ENCODE measurements at places on chromosomes 12 and 14.

DNA sequence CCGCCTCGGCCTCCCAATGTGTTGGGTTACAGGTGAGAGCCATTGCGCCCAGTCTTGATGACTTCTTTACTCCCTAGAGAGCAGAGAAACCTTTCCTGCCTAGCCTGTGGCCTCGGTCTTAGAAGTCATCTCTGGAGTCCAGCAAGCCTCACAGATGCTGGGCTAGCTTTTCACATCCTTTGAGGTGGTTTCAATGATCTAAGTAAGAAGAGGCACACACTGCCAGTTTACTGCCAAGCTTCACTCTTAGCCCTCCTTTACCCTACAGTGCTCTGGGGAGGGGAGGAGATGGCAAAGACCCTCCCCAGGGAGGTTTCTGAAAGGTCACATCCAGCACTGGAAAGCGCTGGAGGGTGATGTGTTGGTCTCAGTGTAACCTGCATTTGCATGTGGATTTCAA lies 304.8 kb downstream of the PCNX1 start:
- no peak for DNase-seq

GRCh38 chr12:49364989-49365388 lies 2.3 kb upstream of the SPATS2 start:
- DNase-seq, result no peak

DNA sequence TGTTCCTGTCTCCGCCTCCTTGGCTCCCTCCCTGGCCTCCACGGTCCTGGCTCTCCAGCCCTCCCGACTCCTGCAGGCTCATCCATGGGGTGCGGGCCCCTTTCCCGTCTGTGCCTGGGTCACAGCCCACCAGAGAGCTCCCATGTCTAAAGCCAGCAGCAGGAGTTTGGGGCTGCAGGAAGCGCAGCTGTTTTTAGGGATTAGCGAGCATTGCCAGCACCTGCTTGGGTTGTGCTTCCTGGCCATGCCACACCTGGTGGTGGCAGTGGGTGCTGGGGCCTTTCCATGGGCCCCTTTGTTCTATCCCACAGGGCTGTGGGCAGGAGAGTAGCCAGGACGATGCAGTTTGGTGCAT lies 64.7 kb downstream of the KIF26A start:
- DNase-seq, result no peak

DNA sequence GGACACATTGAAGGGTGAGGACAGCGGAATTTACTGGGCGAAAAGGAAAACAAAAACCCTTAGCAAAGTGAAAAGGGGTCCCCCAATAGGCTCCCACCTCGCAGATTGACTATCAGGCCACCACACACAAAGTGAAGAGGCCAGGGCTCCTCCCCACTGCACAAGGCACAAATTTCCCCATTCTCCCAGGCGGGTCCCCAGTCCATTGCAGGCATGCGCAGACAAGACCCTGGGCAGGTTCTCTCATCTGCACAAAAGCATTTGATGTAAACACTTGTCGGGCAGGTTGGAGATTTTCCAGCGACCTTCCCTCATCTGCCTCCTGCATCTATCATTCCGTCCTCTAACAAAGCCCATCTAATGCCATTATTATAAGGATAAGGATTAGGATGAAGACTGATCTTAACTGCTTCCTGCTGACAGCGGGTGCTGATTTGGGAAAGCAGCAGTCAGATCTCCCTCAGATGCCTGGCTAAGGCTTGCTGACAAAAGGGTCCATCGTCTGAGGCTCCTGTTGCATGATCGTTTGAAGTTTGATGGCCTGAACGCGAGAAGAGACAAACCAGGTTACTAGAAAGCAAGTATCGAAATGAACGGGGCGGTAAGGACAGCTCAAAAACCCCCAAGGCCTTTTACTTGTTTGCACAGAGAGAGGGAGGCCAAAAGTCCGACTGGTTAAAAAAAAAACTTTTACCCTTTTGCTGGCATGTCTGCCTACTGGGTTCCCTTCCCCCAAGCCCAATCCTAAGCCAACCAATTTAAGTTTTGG lies 14.4 kb downstream of the ASCL4 start:
- no peak for DNase-seq

- no peak for DNase-seq
Observed at GRCh38 chr12:78651755-78652154, 212.8 kb upstream of the SYT1 start.

- DNase-seq, result no peak
Observed at GRCh38 chr14:24437020-24437735, 5.4 kb downstream of the SDR39U1 start.

DNA sequence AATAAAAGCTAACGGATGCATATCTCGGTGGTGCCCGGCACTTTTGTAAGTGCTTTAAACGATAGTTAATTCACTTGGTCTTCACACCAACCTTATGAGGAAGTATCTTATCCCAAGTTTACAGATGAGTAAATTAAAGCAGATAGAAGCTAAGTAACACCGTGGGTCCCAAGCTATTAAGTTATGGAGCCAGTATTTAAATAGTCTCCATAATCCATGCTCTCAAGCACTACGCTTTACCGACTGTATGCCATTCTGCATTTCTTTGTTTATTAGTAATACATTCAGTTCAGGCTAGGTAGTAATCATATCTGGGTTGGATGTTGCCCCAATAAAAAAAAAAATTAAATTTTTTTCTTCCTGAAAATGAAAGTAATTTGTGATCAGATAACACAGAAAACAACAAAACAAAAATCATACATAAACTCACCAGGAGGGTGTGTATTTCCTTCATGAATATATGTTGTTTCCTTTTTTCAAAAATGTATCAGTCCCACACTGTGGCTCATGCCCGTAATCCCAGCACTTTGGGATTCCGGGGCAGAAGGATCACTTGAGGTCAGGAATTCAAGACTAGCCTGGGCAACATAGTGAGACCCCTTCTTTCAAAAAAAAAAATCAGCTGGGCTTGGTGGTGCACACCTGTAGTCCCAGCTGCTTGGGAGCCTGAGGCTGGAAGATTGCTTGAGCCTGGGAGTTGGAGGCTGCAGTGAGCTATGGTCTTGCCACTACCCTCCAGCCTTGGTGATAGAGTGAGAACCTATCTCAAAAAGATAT lies 1.4 kb upstream of the M6PR start:
- DNase-seq, result no peak

DNA sequence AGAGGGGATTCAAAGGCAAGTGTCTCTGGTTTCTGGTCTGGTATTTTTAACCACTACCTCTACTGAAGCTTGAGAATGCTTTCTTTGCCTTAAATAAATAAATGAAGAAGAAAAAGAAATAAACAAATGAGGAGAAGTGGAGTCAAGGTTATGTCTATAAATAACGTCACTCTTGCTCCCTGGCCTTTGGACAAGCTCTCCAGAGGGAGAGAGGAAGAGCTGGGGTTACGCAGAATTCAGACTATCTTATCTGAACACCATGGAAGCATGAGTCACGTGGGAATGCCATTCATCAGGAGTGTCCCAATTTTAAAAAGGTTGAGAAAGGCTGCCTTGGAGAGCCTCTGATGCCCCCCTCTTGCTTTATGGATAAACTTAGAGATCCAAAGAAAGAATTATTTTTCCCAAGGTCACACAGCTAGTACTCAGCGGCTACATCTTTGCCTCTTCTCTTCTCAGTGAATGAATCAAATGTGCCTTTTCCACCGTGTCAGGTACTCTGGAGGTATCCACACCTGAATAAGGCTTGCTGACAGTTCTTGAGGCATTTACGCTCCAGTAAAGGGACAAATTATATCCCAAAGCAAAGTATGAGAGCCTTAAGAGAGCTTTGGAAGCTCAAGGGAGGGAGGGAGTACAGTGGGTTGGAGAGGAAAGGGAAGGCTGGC lies 12.9 kb upstream of the MSI1 start:
- no peak for DNase-seq

DNA sequence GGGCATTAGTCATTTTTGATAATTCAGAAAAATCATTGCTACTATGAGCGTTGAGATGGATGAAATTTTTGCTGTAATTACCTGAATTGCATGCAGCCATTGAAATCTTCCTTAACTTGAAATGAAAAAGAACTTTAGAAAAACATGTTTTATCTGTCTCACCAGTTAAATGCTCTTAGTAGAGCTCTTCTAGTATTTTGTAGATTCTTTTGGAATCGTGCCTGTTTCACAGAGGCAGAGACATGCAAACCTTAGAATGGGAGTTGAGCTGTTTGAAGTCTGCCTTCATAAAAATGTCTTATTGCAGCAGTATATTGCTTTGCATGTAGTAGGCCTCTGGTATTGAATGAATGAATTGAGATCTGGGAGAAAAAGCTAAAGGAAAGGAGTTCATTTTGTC lies 4.2 kb downstream of the PEX5 start:
- no peak for DNase-seq

GRCh38 chr14:79413734-79414428 lies 797.4 kb downstream of the DIO2 start:
- DNase-seq, result no peak

GRCh38 chr14:65686761-65687160 lies 274.2 kb downstream of the FUT8 start:
- no peak for DNase-seq

- no peak for DNase-seq
Observed at GRCh38 chr14:46769292-46769691, 117.7 kb upstream of the RPL10L start.

DNA sequence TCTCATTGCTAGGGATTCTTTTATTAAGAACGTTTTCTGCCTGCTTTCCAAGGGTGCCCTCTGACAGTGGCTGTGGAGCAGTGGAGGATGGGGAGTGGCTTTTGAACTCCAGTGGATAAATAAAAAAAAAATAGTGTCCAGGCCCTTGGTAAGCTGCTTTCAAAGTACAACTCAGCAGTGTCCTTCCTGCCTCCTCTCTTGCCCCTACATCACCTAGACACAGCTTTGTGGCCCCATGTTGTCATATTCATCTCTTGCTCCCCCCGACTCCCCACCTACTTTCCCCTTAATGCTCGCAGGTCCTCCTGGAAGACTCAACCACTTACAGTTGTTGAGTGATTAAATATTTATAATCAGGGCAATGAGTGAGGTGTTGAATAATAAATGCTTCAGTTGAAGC lies 880.9 kb downstream of the BCL11B start:
- no peak for DNase-seq

DNA sequence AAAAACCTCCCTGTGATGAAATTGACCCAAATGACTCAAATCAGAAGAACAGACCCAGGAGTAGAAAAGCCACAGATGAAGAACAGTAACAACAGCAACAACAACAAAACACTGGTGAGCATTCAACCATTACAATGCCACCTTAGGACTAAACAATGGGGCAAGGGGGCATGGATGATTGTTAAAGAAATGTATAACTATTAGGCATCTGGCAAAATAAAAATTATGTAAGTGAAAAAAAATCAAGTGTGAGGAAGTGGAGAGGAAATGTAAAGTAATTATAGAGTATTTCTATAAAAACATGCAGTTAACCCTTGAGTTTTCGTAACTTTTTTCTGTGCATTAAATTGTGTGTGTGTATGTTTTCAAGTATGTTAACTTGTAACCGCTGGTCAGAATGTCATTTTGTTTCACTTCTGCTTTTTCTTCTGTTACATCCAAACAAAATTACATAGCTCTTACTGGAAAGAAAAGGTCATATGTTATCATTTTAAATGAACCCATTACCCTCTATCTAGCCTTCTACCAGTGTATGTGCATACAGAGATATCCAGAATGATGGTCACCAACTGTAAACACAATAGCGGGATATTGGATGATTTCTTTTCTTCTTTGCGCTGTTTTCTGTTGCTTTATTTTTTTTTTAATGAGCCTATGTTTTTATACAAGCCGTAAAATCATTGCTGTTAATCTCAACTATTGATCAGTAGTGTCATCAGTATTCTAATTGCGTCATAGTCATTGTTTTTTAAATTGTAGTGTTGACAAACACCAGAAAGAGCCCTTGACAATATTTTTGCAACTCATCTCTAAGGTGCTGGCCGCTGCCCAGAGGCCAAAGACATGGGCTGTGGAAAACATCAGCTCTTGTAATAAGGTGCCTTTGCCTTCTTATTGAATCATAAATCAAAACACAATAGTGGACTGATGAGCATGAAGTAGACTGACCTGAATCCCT lies 170.6 kb downstream of the CRADD start:
- DNase-seq, result no peak

GRCh38 chr12:68804657-68805591 lies 3.1 kb upstream of the MDM2 start:
- DNase-seq, result no peak

DNA sequence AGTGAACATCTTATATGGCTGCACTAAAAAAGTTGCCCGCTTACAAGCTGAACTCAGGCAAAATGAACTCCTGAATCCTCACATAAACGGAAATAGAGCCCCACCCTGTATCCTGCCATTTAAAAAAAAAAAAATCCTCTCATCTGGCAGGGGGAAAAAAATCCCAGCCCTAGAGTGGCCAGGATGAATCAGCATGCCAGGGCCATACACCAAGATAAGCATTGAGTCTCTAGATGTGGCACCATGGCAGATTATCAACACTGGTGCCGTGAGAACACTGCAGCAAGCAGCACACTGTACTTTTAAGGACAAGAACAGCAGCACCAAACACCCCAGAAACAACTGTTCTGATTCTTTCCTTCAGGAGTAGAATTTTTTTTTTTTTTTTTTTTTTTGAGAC lies 65.5 kb downstream of the RASSF3 start:
- DNase-seq, result peak; percentile 40

DNA sequence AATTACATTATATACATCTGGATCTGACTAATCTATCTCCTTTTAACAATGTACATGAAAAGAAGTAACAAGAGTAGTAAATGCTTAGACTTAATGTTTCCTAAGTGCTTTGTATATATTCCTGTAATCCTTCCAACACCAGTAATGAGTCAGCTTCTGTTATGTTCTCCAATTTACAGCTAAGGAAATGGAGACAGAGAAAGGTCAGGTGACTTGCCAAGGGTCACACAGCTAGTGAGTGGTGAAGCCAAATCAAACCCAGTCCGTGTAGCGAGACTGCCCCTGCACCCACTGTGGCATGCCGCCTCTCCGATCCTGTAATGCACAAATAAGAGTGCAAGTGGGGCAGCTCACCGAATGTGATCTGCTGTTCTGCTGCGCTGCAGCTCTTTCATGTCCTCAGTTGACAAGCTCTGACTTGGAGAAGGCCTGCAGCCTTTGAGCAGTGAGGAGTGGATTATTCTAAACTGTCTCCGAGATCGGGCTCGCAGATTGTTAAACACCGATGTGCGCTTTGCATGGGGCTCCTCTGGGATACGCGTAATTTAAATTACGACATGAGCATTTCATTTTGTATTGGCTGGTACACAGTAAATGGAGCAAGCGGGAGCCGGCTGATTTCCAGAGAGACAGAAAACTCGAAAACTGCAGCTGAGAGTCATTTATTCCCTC lies 65.1 kb upstream of the KTN1 start:
- no peak for DNase-seq

- DNase-seq, result no peak
Observed at GRCh38 chr12:96986883-96987523, 79.9 kb downstream of the NEDD1 start.

DNA sequence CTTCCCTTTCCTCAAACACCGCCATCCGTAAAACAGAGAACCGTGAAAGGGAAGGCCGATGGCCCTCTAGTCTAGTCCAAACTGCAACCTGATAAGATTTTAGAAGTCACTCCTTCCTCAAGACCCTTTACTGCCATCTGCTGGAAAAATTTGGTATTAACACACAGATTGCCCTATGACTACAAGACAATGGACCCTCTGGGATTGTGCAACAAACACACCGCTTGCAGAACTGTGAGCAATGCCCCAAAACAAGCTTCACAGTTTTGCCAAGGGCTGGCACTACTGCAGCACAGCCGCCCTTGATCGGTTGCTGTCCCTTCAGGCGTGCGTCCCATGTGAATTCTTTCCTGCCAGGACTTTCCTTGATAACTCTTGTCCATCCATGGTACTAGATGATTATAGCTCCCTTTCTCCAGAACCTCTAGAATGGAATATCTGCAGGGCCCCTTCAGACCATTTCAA lies 23.1 kb downstream of the LLPH start:
- peak; percentile 78 for DNase-seq
